ENCODE measurements at places on chromosomes 4 and X.

- no peak for DNase-seq
These were observed 129.0 kb upstream of the MAMLD1 start for GRCh38 chrX:150234126-150234525.

DNA sequence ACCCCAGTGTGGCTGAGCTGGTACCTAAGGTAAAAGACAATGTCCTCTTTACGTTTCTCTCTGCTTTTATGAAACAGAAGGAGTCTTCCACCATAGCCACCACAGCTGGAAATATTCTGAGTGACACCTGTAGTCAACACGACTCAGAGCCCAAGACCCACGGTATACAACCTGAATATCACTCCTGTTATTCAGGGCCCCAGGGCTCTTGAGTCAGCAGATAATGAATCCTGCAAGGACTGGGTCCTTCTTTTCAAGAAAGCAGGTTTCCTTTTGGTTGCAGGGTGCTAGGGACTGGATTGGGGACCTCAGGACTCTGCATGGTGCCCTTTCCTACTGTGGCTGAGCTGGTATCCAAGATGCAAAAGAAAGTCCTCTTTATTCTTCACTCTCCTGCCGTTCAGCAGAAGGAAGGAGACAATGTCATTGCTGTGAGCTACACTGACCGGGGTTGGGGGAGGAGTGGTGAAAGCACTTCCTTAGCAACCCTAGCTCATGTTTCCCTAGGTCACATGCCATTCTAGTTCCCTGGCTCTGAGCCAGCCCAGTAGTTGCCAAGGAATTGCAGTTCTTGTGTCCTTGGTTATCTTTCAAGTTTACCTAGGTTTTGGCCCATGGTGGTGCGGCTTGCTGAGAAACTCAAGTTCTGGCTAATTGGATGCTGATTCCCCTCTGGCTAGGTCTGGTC, 23.7 kb upstream of the UNC5C start:
- no peak for DNase-seq

DNA sequence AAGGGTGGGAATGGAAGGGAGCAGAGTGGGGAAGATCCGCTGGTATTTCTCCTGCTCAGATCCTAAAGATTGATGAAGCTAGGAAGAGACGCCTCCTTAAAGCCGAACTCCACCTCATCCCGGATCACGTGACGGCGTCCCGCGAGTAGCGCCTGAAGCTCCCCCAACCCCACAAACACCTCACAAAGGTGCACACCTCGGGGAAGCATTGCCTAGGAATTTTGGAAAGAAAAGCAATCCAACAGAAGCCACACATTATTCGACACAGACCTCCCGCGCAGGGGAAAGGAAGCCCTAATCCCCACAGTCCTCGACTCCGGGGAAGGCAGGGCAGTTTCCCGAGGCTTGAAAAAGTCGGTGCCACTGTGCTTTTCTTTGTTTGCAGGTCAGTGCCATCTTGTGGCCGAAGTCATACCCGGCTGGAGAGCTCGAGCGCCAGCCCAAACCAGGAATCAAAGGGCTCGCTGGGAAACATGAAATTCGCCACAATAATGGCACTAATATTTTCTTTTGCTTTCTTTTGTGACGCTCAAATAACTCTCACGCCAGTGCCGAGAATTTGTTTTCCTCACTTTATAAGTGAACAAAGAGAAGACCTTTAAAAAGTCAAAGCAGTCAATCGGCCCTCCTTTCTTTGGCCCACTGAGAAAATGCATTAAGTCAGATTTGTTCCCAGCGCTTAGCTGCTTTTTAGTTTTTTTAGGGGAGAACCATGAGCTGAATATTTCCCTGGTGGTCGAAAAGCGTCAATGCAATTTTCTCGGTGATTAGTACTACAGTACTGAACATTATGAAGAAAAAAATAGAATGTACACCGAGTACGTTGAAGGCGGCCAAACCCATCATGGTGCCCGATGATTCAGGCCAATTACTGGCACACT, at the start of gene NPY1R:
Gene NPY1R (minus strand): TSS at position 71 of the 881 bp plus-strand sequence. CDS start 6,042 bp downstream, outside the sequence.
- no peak for DNase-seq

- no peak for DNase-seq
These were observed 55.0 kb downstream of the PRPS1 start for GRCh38 chrX:107683124-107683895.

- no peak for DNase-seq
These were observed 85.1 kb downstream of the KIT start for GRCh38 chr4:54742636-54743399.

Data from stimulated activated naive CD4-positive, alpha-beta T cell (primary cell).